Stimulated activated CD4-positive, alpha-beta T cell treated with anti-CD3 and anti-CD28 coated beads, Interleukin-15, amount 100 ng/mL, for 1 hour (primary cell): ENCODE measurements at places on chromosomes 1 and 21.

- DNase-seq = no peak
These were observed 6.1 kb upstream of the SELE start for GRCh38 chr1:169739980-169740379.

DNA sequence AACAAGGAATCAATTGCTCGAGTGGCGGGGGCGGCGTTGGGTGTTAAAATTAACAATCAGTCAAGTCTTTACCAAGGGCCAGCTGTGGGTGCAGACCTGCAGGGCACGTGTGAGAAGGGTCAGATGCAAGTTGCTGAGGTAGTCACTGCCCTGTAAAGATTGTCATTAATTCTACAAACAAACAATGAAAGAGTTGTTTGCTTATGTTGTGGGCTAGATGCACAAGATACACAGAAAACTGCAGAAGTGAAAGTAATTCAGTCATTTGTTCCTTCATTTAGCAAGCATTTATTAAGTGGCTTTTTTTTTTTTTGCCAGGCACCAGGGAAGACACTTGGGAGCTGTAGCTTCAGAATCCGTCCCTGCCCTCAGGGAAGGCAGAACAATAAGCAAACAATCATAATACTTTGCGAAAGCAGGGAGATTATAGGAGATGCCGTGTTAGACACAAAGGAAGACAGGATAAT is 79.5 kb downstream of the NR5A2 start:
- no peak for DNase-seq

GRCh38 chr1:205598841-205599668 is 32.8 kb downstream of the ELK4 start:
- DNase-seq = no peak

GRCh38 chr1:205441716-205442050 is 14.2 kb downstream of the BLACAT1 start:
- DNase-seq = no peak

- no peak for DNase-seq
These were observed 8.4 kb downstream of the MMACHC start for GRCh38 chr1:45508295-45509151.

DNA sequence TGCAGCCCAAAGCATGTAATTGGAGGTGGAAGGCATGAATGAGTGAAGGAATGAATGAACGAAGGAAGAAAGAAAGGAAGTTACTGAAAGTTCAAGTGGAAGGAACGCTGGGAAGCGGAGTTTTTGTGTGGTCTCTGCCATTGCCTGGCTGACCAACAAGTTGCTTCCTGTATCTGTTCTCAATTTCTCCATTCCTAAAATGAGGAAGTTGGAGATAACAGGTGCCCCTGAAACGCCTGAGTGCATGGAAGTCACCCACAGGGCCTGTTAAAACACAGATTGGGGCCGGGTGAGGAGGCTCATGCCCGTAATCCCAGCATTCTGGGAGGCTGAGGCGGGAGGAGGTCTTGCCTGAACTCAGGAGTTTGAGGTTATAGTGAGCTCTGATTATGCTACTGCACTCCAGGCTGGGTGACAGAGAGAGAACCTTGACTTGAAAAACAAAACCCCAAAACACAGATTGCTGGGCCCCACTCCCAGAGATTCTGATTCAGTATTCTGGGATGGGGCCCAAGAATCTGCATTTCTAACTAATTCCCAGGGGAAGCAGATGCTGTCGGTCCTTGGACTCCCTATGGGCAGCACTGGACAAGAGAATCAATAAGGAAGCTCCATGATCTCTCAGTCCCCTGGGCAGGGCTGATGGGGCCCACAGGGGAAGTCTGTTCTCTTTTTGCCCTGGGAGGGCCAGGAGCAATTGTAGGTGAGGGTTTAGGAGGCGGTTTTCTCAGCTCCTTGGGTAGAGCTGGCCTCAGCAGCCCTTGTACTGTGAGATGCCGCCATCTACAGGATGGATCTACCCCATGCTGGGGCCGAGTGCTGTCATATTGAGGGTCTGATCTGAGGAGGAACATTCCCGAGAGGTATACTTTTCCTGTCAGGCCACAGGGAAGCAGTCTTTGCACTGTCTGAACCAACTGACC is 3.3 kb upstream of the CNR2 start:
- DNase-seq = peak; percentile 11

DNA sequence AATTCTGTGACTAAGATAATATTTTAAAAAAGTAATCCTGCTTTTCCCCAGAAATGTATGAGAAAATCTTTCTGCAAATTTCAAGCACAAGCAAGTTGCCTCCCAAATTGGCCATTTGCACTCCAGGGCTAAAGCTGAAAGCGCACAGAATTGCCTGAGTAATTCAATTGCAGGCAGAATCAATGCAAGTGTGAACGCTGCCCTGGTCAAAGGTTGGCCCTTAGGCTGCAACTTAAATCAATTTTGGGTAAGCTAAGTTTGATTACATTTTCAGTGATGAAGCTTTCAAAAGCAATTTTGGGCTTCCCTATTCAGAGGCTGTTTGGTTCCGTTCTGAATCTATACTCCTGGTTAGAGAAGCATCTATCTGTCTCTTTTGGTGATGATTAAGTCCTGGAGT is 501.8 kb upstream of the ZRANB2 start:
- DNase-seq = no peak

- peak; percentile 67 for DNase-seq
These were observed 76.3 kb downstream of the ITPKB start for GRCh38 chr1:226662642-226663326.

GRCh38 chr1:34828611-34829010 is 30.9 kb downstream of the SMIM12 start:
- no peak for DNase-seq

- no peak for DNase-seq
These were observed 10.3 kb upstream of the TEDDM1 start for GRCh38 chr1:182410620-182411273.

- no peak for DNase-seq
These were observed 55.8 kb upstream of the BOLA1 start for GRCh38 chr1:149843431-149844041.

- no peak for DNase-seq
These were observed 46.3 kb downstream of the SLC30A10 start for GRCh38 chr1:219882096-219882495.

- no peak for DNase-seq
These were observed 10.6 kb upstream of the GIPC2 start for GRCh38 chr1:78035121-78035520.

DNA sequence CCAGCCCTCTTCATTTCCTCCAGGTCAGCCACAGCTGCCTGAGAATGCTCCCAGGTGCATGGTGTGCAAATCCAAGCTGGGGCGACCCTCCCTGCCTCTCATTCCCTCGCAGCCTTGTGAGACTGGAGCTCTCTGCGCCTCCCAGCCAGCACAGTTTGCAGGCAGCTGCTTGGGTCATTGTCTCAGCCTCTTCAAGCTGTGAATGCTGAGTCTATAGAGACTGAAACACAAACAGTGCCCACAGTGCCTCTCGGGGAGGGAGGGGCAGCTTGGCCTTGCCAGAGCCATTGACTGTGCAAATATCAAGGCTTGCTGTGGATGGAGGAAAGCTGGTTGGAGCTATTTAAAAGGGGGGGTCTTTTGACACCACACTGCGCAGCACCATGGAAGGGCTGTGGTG is 10.6 kb downstream of the PLXNA2 start:
- DNase-seq = no peak

DNA sequence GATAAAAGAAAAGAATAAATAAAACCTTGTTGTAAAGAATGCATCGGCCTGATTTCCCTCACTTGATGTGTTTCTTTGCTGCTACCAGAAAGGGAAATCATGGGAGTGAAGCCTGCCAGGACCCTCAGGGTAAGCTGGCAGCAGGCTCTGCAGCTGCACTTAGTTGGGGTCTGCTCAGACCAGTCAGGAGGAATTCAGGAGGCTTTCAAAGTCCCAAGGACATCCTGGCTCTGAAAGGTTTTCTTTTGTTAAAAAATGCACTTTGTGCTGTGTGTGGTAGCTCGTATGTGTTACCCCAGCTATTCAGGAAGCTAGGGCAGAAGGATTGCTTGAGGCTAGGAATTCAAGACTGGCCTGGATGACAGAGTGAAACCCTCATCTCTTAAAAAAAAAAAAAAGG is 254.8 kb downstream of the ZNF648 start:
- DNase-seq = no peak

DNA sequence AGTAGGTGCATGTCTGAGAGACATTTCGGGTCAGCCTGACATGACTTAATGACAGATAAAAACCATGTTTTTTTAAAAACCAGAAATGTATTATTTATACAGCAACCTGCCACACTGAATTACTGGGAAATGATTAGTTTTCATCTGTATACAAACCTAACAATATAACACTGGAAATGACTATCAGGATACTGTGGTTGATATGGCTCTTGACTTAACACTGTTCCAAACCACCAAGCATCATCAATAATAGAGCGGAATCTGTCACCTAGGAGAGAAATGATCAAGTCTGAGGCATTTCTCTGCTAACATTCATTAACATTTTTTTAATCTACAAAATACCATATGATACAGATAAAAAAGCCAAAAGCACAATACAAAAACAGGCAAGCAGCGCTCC is 41.7 kb upstream of the PSMG1 start:
- no peak for DNase-seq
